Frontal cortex (tissue), 4 donors: ENCODE measurements at places on chromosomes 3 and 15. TPM values are rescaled to one million over a fixed set of nuclear protein-coding genes. Genes with fewer than 3 reads are reported as not detected.

ISL2 gene
- not detected for total RNA-seq

PDCD10 gene
- 63.6 TPM for total RNA-seq

VIPR1 gene
- 0.41 TPM for total RNA-seq

SPTSSB gene
- 3.3 TPM for total RNA-seq

THAP10 gene
- total RNA-seq: 7.3 TPM

AADACL2 gene
- not detected for total RNA-seq

PTPRG gene
- 52.6 TPM for total RNA-seq

GNAT1 gene
- not detected for total RNA-seq

DNA sequence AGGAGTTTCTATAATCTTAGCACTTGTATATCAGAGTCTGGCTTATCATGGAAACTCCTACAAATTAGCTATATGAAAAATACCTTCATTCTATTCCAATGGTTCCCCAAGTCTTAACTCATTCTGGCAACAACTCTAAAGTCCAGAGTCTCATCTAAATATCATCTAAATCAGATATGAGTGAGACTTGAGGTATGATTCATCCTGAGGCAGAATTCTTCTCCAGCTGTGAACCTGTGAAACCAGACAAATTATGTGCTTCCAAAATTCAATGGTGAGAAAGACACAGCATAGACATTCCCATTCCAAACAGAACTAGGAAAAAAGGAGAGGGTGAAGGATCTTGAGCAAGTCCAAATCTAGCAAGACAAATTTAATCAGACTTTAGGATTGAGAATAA lies 138.8 kb downstream of the THRB start:
- no peak for DNase-seq

DNA sequence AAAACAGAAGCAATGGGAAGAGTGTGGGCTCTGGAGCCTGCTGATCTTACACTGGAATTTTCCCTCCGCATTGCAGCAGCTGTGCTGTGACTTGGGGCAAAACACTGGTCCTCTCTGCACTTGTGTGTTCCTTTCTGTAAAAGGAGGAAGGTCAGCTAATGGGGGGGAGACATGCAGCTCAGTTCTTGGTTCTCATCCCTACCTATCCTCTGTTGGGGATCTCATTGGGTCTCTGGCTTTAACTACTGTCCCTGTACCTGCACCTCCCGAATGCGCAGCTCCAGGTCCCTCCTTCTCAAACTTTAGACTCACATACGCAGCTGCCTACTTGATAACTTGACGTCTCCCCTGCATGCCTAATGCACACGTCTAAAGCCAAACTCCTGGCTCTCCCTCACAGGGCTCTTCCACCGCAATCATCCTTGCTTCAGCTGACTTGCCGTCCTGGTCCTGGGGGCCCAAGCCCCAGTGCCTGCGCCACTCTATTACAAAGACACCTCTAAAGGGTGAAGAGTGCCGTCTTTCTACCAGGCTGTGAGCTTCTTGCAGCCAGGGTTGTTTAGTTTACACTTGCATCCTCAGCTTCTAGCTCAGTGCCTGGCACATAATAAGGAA lies 5.9 kb upstream of the TMEM44 start:
- no peak for DNase-seq

DNA sequence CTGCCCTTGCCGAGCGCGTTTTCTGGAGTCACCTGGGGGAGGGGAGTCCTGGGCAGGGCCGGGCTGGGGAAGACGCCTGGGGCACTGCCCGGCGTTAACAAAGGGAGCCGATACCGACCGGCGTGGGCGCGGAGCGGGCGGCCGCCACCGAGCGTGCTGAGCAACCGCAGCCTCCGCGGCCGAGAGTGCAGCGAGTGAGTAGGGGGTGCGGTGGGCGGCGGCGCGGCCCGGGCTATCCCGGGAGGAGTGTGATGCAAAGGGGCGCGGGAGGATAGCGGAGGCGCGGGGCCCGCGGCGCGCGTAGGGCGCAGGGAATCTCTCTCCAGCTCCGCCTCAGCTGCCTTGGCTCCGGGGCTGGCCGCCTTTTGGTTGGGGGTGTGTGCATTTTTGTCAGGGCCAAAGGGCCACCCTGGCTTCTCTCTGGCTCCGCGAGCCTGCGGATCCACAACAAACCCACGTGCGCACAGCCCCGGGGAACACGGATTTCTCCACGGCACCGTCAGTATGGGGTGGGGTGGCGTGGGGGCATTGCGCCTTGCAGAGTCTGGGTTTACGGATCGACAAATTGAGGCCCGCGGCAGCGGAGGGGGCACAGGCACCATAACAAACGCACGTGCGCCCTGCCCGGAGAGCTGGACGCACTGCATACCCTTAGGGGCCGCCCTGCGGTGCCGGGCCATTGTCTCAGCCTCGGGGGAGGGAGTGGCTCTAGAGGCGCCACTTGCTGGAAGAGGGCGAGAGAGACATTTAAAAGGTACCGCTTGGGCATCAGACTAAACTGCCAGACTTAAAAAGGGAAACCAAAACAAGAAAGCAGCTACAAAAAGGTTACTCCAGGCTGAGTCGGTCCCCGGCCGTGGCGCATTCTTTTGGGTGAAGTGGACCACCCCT lies 560 bp downstream of the ST6GAL1 start:
- peak; percentile 39 for DNase-seq

DNA sequence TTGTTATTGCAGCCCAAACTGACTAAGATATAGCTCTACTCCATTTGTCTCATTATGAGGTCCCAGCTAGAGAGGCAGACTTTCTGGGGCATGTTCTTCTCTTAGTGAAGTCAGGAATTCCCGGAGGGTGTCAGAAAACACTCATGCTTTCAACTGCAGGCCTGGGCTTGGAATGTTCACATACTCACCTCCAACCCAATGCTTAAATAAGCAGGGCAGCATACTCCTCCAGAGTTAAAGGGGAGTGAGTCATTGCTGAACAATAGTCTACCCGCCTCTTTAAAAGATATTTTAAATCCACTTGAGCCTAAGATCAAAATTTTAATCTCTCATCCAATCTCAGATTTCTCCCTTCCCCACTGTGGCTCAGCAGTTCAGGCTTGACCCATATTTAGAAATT lies 167.8 kb upstream of the DPH6 start:
- no peak for DNase-seq

DNA sequence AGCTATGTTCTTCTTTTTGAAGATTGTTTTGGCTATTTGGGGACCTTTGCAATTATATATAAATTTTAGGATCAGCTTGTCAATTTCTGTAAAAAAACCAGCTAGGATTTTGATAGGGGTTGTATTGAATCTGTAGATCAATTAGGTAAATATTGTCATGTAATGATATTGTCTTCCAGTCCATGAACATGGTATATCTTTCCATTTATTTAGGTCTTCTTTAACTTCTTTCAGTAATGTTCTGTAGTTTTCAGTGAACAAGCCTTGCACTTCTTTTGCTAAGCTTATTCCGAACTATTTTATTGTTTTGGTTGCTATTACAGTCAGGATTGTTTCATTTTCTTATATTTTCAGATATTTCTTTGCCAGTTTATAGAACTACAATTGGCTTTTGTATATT lies 175.8 kb upstream of the RARB start:
- DNase-seq: no peak

GRCh38 chr3:156825795-156826143 lies 384 bp upstream of the LEKR1 start:
- DNase-seq: no peak

DNA sequence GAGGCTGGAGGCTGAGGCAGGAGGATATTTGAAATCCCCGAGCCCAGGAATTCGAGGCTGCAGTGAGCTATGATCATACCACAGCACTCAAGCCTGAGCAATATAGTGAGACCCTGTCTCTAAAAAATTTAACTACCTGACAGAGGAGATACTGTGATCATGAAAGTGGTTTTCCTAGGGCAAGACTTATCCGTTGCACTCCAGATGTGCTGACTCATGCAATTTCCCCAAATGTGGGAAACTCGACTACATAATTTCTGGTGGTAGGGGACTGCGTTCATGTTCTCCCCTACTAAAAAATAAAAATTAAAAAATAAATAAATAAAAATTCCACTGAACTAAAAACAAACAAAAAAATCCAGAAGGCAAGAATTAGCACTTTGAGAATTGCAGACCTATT lies 271.7 kb downstream of the SHQ1 start:
- DNase-seq: no peak

GRCh38 chr3:177179281-177180067 lies 17.8 kb downstream of the TBL1XR1 start:
- no peak for DNase-seq

GRCh38 chr15:100834731-100835130 lies 44.9 kb upstream of the ALDH1A3 start:
- DNase-seq: no peak

GRCh38 chr3:14460342-14461005 lies 58.1 kb downstream of the SLC6A6 start:
- peak; percentile 51 for DNase-seq

DNA sequence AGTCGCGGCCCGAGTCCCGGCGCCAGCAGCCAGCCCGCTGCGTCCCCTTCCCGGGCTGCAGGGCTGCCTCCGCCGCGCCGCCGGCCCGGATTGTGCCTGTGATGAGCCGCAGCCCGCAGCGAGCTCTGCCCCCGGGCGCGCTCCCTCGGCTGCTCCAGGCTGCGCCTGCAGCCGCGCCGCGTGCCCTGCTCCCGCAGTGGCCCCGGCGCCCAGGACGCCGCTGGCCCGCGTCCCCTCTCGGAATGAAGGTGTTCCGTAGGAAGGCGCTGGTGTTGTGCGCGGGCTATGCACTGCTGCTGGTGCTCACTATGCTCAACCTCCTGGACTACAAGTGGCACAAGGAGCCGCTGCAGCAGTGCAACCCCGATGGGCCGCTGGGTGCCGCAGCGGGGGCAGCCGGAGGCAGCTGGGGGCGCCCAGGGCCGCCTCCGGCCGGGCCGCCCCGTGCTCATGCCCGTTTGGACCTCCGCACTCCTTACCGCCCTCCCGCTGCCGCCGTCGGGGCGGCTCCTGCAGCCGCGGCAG lies 1.2 kb downstream of the CHST2 start:
- DNase-seq: no peak

GRCh38 chr3:15750879-15751278 lies 46.9 kb downstream of the ANKRD28 start:
- no peak for DNase-seq

GRCh38 chr15:70556779-70557178 lies 206.6 kb downstream of the UACA start:
- no peak for DNase-seq

DNA sequence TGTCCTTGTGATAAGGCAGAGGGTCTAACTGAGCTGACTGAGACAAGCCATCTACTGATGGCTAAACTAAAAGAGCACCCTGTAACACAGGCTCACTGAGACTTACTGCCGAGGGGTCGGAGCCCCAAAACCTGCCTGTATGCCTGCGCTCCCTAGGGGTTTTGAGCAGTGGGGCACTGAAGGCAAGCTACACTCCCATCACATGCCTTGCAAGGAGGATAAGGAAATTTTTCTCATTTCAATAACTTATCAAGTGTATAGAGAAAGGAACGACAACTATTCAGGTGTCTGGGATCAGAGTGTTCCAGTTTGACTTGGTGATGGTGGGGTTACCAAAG lies 292.2 kb downstream of the EPHA6 start:
- DNase-seq: no peak

DNA sequence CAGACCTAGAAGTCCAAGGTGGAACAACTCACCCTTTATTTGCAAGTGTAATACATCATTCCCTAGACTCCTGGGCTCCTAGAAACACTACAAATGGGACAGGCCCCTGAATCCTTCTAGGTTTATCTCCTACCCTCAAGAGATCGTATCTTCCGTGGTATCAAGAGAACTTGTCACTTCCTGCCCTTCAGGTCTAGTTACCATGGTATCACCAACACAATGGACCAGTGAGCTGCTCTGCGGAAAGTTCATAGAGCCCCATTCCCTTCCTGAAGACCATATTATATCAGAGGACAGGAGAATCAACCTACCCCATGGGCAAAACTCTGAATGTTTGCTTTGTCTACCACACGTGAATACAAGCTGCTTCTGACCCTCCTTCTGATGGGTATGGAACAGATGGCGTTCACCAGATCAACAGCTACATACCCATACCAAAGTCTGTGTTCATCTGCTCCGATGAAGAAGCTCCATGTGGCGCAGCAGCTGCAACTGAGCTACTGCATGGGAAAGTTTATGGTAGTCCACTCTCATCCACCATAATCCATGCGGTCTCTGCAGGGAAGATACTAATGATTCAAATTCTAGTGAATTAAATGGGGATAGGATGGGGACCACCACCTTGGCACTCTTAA lies 84.6 kb upstream of the KLF13 start:
- DNase-seq: no peak
